ENCODE measurements at places on chromosomes 16 and 17.

- no peak for DNase-seq
Observed at GRCh38 chr17:63447471-63448009, 1.4 kb upstream of the CYB561 start.

GRCh38 chr16:79369796-79370195, 230.7 kb downstream of the MAF start:
- no peak for DNase-seq

- no peak for DNase-seq
Observed at GRCh38 chr16:17453364-17454038, 17.3 kb downstream of the XYLT1 start.

- DNase-seq: no peak
Observed at GRCh38 chr17:48539177-48539576, 5.7 kb downstream of the HOXB2 start.

DNA sequence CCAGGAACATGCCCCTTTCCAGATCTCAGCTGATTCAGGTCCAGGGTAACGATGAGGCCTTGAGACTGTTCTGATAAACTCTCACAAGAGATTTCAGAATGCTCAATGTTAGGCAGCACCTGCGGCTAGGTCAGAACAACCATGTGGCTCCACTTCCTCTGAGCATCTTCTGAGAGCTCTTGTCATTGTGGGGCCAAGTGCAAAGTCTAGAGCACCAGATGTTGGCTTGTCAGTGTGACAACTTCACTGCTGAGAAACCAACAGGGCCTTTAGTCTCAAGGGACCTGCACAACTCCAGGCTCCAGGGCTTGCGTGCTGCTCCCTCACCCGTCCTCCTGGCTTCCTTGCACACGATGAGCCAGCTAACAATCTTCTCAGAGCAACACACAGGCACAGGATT, 29.0 kb downstream of the FCSK start:
- DNase-seq: no peak

GRCh38 chr17:81323411-81323868, 28.3 kb upstream of the SLC38A10 start:
- no peak for DNase-seq

DNA sequence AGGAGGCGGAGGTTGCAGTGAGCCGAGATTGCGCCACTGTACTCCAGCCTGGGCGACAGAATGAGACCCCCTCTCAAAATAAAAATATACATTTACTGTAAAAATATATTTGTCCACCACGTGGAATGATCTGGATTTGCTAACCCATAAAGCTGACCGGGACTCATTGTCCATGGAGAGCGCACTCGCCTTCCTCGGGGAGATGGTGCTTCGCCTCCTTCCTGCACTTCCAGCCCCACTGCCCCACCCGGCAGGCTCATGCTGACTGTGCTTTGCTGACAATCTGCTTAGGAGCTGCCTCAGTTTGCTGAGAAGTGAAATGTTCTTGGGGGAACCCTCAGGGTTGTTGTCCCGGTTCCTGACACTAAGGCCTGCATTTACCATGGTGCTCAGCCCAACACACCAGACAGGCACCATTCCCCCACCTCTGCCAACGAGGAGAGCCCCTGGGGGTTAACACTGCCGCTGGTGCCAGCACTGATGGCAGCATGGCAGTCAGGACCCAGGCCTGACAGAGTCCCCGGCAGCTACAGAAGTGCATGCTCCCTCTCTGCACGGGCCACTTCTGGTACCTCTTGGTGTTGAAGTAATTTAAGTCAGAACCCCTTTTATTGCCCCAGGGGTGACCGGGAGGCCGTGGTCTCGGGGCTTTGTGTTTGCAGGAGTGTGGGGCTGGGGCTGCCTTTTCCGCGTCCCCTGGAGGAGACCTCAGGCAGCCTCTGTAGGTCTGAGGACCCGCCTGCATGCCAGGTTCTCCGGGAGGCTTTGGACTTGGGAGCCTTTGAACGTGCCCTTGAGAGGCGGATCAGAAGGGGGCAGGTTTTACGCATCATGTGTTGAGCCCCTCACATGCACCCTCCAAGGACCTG, 2.5 kb downstream of the NUBP2 start:
- DNase-seq: no peak

DNA sequence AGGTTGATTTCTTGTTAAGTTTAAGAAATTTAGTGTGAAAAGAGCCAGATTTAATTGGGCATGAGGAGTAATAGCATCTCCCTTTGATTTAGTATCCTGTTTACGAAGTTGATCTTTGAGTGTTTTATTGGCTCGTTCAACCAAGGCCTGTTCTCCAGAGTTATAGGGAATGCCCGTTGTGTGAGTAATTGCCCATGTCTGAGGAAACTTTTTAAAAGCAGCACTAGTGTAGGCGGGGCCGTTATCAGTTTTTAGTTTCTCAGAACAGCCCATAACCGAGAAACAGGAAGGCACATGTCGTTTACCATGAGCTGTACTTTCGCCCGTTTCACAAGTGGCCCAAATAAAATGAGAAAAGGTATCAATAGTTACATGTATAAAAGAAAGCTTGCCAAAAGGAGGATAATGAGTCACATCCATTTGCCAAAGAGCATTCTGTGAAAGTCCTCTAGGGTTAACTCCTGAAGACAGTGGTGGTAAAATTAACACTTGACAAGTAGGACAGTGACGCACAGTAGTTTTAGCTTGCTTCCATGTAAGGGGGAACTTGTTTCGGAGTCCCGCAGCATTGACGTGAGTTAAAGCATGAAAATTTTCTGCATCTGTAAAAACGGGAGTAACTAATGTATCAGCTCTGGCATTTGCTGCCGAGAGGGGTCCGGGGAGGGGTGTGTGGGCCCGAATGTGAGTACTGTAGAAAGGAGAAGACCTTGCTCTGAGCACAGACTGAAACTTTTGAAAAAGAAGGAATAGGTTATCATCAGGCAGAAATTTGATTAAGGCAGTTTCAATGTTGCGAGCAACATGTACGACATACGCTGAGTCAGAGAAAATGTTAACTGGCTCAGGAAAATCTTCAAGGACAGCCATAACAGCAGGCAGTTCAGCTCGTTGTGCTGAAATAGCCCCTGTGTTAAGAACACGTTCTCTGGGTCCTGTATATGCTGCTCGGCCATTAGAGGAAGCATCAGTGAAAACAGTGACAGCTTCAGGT, 18.5 kb upstream of the KCTD5 start:
- no peak for DNase-seq
